ENCODE measurements at places on chromosomes 1 and 21. TPM values are rescaled to one million over a fixed set of nuclear protein-coding genes. Genes with fewer than 3 reads are reported as not detected.
A peak's percentile ranks its signal among the peaks of the same experiment; 100 is the strongest.

GRCh38 chr1:64895500-64895899, 70.8 kb downstream of the JAK1 start:
- no peak for DNase-seq
- H3K27ac ChIP-seq: no peak overlapping the region
- H3K4me3 ChIP-seq: no peak overlapping the region
- H3K27me3 ChIP-seq: no peaks in the 10 kb centered on the region

GRCh38 chr1:76463278-76463677, 388.7 kb downstream of the ST6GALNAC3 start:
- DNase-seq: no peak
- H3K27me3 ChIP-seq: no peaks in the 10 kb centered on the region
- H3K4me1 ChIP-seq: no peaks in the 10 kb centered on the region

DNA sequence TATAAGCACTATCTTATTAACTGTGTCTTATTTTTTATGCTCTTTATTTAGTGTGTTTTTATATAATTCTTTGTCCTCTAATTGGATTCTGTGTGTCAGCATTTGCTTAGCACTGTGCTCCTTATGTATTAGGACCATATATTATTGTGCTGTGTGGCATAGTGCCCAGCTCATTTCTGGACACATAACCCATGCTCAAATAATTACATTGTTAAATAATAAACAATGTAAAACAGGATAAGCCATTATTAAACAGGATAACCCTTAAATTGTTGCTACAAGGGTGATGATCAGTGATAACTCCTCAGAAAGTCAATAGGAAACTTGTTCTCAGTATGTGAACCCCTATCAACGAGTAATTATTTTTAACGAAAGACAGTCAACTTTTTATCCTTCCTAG, 150.4 kb downstream of the ADGRL4 start:
- no peak for DNase-seq
- H3K27ac ChIP-seq: no peak overlapping the region

GRCh38 chr1:214380986-214381695, 100.2 kb downstream of the SMYD2 start:
- no peak overlapping the region for H3K4me3 ChIP-seq
- no peaks in the 10 kb centered on the region for H3K4me1 ChIP-seq
- DNase-seq: no peak
- H3K36me3 ChIP-seq: peaks cover 13% of the 10 kb centered on the region
- no peaks in the 10 kb centered on the region for H3K27me3 ChIP-seq

DNA sequence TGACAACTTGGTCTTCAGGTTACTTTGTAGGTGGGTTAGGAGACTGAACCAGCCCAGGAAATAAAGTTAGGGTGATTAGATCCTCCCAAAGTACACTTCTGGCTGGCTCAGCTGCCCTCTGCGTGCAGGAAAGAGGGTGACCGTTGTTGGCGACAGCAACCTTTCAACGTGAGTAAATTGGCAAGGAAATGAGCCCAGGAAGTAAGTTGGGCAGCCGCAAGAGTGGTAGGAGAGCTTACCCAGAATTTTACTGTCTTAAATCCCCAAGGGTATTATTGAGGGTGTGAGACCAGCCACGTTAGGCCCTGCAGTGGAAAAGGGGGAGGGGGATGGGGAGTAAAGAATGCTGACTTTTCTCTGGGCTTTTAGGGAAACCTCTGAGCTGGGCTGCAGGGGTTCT, 1.6 kb downstream of the TENT5C start:
- H3K36me3 ChIP-seq: no peaks in the 10 kb centered on the region
- H3K4me1 ChIP-seq: peaks cover 18% of the 10 kb centered on the region
- no peak overlapping the region for H3K27ac ChIP-seq
- no peak for DNase-seq
- peaks cover 5% of the 10 kb centered on the region for H3K27me3 ChIP-seq

DNA sequence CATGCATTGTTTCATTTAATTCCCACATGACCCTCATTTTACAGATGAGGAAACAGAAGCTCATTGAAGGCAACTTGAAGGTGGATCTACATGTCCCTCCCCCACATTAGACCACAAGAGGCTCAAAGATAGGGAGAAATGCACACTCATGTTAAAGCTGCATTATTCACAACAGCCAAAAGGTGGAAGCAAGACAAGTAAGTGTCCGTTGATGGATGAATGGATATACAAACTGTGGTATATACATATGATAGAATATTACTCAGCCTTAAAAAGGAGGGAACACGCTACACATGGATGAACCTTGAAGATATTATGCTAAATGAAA, 149.7 kb upstream of the JUN start:
- H3K4me1 ChIP-seq: peaks cover 34% of the 10 kb centered on the region
- no peaks in the 10 kb centered on the region for H3K36me3 ChIP-seq
- H3K27ac ChIP-seq: no peak overlapping the region
- peak; percentile 23 for DNase-seq

DNA sequence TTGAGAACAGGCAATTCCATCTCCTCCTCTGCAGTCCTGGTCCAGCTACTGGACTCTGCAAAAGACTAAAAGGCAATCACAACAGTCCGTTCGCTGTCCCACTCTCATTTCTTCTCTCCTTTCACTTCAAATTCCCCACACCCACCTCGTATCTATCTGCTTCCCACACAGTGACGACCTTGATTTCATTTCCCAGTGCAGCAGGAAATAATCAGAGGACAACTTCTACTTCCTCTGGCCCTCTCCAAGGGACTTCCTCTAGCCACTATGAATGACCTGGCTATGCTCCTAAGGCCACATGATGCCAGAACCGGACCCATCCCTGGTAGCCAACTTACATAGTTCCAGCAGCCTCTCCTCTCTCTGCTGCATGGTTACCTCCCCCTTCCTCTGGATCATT, 8.0 kb downstream of the NOL9 start:
- peaks cover 61% of the 10 kb centered on the region for H3K36me3 ChIP-seq
- no peaks in the 10 kb centered on the region for H3K27me3 ChIP-seq
- H3K4me3 ChIP-seq: no peak overlapping the region
- H3K4me1 ChIP-seq: no peaks in the 10 kb centered on the region

DNA sequence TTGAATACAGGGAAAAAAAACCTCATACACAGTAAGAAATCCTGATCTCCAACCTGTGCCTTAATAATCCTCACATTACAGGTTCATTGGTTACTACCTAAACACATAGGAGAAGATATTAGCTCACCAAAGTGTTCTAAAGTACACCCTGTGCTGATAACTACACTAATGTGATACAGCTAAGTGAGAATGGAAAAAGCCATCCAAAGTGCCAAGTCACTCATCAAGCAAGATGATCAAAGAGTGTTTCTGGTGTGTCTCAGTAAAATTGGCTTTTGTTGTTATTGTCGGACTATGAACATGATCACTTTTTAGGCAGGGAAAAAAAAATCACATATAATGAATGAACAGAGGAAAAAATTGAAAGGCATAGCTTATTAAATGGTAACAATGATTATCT, 31.4 kb downstream of the EPS15 start:
- no peaks in the 10 kb centered on the region for H3K36me3 ChIP-seq
- peak overlapping the region; percentile 30 for H3K27ac ChIP-seq
- DNase-seq: no peak
- H3K27me3 ChIP-seq: no peaks in the 10 kb centered on the region
- peaks cover 6% of the 10 kb centered on the region for H3K4me1 ChIP-seq
- no peak overlapping the region for H3K4me3 ChIP-seq

- H3K4me1 ChIP-seq: no peaks in the 10 kb centered on the region
- H3K27me3 ChIP-seq: no peaks in the 10 kb centered on the region
- no peak overlapping the region for H3K27ac ChIP-seq
- DNase-seq: no peak
- H3K36me3 ChIP-seq: no peaks in the 10 kb centered on the region
Measured at GRCh38 chr1:97144527-97144926, 422.9 kb downstream of the PTBP2 start.

GRCh38 chr1:223343692-223344091, 20.3 kb downstream of the SUSD4 start:
- H3K4me1 ChIP-seq: no peaks in the 10 kb centered on the region
- no peak overlapping the region for H3K27ac ChIP-seq
- peaks cover 14% of the 10 kb centered on the region for H3K27me3 ChIP-seq
- no peak for DNase-seq

Gene RPTN
- not detected for polyA plus RNA-seq

Measured in HepG2 (cell line).